ENCODE measurements at places on chromosomes 3 and 15.
A peak's percentile ranks its signal among the peaks of the same experiment; 100 is the strongest.

- no peak for DNase-seq
Observed at GRCh38 chr3:152446495-152446894, 177.8 kb downstream of the MBNL1 start.

GRCh38 chr3:172915911-172916514 lies 165.5 kb downstream of the ECT2 start:
- no peak for DNase-seq

- DNase-seq, result no peak
Observed at GRCh38 chr15:99999282-100000070, 266.2 kb upstream of the LYSMD4 start.

DNA sequence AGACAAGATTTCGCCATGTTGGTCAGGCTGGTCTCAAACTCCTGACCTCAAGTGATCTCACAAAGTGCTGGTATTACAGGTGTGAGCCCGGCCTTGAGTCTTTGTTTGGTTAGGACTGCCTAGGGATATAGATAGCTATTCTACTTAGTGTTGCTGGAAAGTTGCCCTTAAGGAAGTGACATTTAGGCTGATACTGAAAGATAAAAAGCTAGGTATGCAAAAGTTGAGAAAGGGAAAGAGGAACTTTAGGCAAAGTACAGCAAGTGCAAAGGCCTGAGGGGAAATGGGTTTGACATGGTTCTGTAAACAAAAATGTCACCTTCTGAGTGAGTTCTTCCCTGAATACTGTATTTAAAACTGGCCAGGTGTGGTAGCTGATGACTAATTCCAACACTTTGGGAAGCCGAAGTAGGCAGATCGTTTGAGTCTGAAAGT lies 111.5 kb downstream of the ZNF609 start:
- DNase-seq, result no peak

DNA sequence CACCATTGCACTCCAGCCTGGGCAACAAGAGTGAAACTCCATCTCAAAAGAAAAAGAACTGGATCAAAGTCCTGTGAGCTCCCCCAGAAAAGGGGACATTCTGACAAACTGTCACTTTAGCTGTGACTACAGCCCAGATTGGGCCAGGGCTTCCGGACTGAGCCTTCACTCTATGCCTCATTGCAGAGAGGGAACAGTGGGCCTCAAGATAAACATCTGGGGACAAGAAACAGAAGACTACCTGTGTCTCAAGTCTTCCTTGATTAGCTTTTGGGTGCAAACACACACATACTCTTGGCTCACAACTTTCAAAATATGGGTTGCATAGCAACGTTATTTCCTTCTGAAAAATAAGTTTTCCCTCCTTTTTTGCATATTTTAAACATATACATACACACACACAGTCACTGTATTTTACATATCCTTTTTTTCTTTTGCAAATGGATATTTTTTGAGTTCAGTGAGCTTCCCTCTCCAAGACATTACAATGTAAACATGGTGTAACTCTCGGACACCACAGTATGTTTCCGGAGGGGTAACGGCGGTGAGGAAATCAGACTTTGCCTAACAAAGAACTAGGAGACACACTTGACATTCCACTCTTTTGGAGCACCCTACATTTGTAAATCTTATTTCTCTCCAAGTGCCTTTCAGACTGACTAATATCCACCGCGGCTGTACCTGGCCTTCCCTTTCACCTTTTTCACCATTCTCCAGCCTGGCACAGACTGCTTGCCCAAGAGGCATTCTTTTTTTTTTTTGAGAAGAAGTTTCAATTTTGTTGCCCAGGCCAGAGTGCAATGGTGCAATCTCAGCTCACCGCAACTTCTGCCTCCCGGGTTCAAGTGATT lies 3.5 kb downstream of the TKT start:
- no peak for DNase-seq

GRCh38 chr3:140163159-140163763 lies 228.3 kb downstream of the CLSTN2 start:
- DNase-seq, result no peak

GRCh38 chr3:155701882-155702465 lies 42.9 kb downstream of the PLCH1 start:
- DNase-seq, result peak; percentile 71

- DNase-seq, result no peak
Observed at GRCh38 chr3:15470261-15470660, 42.9 kb downstream of the EAF1 start.

DNA sequence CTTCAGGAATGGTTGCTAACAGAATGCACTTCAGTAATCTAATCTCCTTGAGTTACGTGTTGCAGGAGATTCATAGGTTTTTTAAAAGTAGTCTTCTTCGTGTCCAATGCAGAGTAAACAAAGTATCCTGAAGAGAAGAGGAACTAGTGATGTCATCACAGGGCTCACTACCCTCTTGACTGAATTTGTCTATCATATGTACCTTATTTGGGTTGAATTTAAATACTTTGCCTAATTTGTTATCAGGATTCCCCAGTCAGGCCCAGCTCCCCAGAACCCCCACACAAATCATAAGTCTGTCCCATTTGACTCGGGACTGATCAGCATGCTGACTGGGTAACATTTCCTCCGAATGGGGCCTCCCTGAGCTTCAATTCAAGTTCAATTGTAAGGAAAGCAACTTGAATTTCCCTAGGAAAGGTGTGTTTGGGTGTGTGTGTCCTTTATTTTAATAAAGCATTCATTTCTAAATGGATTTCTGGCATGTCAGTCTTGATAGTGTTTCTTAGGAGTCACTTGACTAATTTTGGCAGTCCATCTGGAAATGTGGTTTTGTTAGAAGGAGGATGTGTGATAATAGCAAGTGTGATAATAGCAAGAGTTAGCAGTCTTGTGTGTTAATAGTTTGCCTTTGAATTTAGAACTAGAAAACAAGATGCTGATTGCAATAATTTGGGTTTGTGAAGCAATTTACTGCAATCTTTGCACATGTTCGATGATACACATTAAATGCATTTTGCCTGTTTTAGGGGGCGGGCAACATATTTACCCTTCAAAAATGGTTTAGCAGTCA lies 21.9 kb downstream of the OXNAD1 start:
- no peak for DNase-seq

DNA sequence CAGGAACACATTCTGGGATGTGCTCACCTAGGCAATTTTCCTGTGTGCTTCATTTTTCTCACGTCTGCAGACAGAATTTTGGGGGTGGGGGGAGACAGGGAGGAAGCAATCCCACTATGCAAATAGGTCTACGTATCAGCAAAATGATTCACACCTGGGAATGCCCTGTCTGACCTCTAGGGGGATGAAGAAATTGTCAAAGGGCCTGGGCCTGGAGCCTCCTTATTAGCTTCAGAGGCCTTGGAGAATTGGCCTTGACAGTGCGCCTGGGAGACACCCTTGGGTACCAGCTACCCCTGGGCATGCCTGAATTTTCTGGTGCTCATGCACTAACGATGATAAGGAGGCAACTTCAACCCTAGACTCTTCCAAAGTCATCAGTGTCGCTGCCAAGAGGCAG lies 207.5 kb downstream of the CADPS start:
- no peak for DNase-seq

DNA sequence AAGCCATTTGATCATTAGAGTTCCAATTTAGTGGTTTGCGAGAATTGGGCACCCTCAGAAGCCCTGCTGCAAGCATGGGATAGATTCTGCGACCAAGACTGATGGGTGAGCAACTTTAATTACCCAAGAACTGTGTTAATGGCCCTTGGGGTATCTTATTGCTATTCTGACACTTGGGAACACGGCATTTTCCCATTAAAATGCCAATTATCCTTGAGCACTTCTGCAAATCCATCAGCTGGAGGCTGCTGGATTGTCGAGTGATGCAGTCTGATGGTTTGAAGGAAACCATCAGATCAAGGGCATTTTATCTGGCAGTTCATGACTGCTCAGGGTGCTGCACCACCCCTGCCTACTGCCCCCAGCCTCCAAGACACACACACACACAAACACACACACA lies 183.6 kb upstream of the PROK2 start:
- no peak for DNase-seq

GRCh38 chr3:54168451-54168850 lies 46.1 kb downstream of the CACNA2D3 start:
- DNase-seq, result no peak

DNA sequence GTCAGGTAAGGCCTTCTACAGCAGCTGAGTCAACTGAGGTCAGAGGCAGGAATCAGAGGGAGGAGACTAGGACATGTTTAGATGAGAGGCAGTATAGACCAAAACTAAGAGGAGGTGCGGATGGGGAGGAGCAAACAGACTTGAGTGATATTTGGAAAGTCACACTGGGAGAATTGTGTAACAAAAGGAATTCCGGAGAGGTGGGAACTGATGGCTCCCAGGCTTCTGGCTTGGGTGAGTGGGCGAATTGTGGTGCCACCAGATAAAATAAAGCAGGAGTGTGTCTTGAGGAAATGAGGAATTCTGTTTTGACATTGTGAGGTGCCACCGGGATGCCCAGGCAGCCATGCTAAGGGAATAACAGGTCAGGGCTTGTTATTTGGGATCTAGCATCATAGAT lies 3.3 kb upstream of the TM6SF1 start:
- no peak for DNase-seq

DNA sequence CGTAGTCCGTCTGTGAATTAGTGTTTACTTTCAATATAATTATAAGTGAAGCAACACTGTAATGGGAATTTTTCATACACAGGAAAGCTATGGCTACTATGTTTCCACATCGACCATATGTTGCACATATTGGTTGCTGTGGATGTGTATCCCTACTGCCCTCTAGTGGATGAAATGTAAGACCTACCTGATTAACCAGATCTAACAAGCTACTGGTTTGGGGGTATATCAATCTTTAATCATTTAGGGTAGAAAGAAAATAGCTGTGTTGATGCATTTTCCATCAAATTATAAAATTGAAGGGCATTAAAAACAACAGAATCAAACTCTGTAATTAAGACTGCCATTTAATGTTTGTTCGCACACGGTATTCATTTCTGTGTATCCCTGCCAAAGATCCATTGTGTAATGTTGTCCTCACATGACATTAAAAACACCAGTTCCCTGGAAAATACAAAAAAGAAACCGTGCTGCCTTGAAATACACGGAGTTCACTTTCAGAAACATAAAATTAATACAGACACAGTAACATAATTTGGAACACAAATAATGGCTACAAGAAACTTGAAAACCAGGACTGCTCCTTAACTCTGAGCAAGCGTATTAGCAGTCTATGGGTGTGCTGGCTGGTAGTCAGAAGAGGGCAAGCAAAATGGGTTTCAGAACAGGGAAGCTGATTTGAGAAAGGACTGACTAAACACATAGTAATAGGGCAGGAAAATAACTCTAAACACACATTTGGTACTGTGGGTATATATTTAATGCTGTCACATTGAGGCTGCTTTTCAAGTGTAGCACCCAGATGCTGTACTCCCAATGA lies 125.1 kb downstream of the TIGIT start:
- peak; percentile 81 for DNase-seq

GRCh38 chr3:58150130-58150809 lies 60.5 kb downstream of the DNASE1L3 start:
- no peak for DNase-seq

DNA sequence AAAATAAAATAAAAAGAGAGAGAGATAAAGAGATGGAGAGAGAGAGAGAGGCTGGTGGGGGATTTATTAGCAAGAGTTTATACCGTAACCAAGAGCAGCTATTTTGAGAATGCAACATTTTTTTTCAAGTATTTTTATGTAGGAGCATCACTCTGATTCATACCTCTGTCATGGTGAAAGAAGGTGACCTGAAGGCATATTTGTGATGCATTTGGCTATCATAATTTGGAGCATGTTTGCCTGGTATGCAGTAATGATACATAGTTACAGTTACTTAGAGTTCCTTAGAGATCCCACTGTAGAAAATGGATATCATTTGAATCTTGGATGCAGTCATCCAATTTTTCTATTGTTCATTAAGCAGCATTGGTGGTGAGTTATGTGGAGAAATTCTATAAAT lies 1472.4 kb downstream of the SI start:
- DNase-seq, result no peak

DNA sequence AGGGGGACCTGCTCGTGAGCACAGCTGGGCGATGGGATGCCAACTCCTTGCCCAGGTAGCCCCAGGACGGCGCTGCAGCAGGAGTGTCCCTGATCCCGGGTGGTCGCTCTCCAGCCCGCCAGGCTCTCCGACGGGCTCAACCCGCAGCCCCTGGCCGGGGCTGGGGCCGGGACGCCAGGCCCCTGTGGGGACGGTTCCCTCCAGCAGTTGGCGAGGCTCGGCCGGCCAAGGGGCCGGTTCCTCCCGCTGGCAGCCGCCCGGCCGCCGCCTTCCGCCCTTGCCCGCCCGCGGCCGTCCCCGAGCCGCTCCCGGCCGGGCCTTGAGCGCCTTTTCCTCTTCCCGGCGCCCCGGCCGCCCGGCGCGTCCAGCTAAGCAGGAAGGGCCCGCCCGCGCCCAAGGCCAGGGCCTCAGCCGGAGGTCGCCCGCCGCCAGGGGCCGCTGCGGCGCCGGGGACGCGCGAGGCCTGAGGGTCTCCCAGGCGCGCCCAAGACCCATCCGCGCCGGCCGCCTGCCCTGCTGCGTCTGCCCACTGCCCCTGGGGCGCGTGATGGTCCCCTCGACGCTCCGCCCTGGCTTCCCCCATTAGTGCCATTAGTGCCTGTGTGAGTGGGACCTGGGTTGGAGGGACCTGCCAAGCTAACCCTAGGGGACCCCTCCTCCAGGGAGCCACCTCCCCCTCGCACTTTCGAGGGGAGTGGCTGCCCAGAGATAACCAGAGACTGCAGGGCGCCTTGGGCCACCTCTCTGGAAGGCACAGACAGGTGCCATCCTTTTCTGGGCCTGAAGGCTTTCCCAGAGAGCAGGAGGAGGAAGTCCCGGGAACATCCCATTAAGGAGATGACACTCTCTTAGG lies 106.4 kb downstream of the FBLN2 start:
- DNase-seq, result no peak

- no peak for DNase-seq
Observed at GRCh38 chr3:11631820-11632219, 11.9 kb downstream of the VGLL4 start.

DNA sequence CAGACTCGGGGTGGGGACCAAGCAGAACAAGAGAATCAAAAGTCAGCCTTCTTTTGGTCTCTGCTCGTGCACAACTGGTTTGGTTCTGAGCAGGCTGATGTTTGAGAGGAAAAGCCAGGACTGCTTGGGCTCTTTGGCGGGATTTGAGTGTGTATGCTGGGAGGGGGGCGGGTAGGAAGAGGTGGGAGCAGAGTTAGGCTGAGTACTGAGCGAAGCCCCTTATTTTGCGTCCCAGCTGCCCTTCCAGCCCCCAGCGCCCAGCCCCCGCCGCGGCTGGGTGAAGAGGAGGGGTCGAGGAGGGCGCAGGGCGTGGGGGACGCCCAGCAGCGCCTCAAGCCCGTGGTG lies 153.5 kb upstream of the GOLIM4 start:
- no peak for DNase-seq

- DNase-seq, result peak; percentile 52
Observed at GRCh38 chr3:101011136-101011535, 17.9 kb upstream of the ABI3BP start.
